ENCODE measurements at places on chromosomes 2 and 18.
A peak's percentile ranks its signal among the peaks of the same experiment; 100 is the strongest.

DNA sequence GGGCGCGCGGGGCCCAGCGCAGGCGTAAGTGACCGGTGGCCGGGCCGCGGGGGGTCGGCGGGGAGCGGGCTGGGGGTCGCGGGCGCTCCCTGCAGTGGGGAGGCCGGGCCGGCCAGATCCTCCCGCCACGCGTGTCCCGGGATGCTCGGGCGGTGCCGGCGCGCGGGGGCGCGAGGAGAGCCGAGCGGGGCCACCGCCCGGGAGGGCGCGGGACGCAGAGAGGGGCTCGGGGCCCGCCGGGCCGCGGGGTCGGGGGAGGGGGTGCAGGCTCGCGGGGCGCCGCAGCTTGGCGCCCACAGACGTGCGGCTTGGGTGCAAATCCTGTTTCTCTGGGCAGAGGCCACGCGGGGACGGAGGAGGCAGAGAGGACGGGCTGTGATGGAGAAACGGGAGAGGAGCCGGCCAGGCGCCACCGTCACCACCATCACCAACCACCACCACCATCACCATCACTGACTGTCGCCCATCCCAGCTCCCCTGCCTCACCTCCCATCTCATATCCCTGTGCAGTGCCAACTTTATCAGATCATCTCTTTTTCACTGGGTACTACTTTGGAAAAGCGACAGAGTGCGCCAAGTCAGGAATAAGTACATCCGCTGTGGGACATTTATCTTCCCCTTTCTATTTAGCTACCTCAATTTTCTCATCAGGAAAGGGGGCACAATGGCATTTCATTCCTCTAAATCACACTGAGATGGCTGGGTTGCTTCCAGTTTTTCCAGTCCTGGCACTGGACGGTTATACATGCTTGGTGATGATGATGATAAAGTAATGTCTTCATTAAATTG is 97.2 kb upstream of the GPR45 start:
- DNase-seq: no peak

- DNase-seq: no peak
Measured at GRCh38 chr2:157318884-157319283, 6.7 kb downstream of the ERMN start.

DNA sequence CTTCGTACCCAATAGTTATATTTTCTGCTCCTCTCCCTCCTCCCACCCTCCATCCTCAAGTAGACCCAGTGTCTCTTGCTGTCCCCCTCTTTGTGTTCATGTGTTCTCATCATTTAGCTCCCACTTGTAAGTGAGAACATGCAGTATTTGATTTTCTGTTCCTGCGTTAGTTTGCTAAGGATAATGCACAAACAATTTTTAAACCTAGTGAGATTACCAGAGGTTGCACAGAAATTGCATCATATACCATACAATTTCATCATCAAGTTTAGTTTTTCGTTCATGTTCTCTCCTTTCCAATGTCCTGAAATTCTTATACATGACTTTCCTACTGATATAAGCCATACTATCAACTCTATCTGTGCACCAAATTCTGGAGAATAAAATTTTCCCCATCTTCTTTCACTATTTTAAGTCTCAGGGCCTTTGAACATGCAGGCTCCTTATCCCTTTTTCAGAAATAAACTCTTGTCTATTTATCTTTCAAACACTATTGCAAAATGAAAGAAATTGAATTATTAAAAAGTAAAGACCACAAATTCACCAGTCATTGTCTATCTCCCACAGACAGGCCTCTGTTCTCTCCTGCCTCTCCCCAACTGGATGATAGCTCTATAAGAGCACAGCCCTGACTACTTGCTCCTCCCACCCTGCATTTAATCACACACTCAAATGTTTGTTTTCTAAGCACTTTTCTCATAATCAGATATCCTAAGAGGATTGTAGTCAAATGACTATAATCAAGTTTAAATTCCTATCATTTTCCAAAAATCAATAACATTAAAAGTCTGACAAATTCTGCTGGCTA is 27.2 kb upstream of the B4GALT6 start:
- DNase-seq: no peak

- no peak for DNase-seq
Measured at GRCh38 chr2:174964404-174964803, 40.8 kb downstream of the CHN1 start.

DNA sequence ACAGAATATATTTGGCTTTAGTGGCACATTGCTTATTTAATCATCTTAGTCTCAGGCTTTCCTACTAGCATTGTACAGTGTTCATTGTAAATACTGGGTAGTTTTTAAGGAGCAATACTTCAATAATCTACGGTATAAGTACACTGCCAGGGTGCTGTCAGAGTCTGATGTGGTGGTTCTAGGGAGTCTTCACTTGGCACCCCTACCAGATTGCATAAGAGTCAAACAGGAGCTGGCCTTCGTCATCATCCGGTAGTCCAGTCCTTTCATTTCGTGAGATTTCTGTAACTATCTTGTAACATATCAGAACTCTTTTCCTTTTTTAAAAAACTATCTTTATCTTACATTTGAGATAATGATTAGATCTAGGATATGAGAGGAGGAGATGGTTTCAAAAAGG is 91.1 kb downstream of the ZNF532 start:
- DNase-seq: no peak

- DNase-seq: no peak
Measured at GRCh38 chr2:46337208-46337994, 40.2 kb downstream of the EPAS1 start.

GRCh38 chr2:180231015-180231414 is 223.9 kb upstream of the CWC22 start:
- no peak for DNase-seq

- no peak for DNase-seq
Measured at GRCh38 chr18:22320771-22321170, 96.9 kb downstream of the CTAGE1 start.

GRCh38 chr2:16162491-16163040 is 222.2 kb downstream of the MYCN start:
- DNase-seq: no peak

DNA sequence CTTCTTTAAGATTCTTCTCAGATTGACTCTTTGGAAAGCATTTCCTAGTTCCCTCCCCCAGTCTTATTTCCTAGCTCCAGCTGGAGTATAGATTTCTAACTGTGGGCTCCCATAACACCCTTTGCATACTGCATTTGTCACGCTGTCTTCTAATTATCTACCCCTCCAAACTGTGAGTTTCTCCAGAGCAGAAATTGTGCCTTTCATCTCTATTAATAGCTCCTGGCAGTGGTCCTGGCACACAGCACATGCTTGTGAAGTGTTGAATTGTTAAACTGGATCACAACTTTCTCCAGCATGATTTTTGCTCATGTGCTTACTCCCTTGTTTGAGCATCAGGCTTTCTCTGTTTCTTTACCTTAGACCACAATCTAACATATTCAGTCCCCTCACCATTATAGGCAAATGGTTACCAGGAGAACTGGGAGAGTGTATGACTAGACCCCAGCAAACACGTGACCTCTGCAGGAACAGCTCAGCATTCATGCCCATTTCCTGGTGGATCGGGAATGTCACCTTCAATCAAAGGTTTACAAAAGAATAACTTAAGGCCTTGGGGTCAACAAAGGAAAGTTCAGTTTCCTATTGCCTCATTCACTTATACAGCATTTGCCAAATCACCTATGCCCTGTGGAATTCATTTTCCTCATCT is 175.7 kb upstream of the TANK start:
- no peak for DNase-seq

GRCh38 chr18:8982416-8983183 is 119.9 kb upstream of the NDUFV2 start:
- DNase-seq: peak; percentile 75

Measured in ELR (cell line).